ENCODE measurements at places on chromosomes 2 and 18.

GRCh38 chr2:77421971-77422370 lies 100.2 kb downstream of the LRRTM4 start:
- no peak for DNase-seq

DNA sequence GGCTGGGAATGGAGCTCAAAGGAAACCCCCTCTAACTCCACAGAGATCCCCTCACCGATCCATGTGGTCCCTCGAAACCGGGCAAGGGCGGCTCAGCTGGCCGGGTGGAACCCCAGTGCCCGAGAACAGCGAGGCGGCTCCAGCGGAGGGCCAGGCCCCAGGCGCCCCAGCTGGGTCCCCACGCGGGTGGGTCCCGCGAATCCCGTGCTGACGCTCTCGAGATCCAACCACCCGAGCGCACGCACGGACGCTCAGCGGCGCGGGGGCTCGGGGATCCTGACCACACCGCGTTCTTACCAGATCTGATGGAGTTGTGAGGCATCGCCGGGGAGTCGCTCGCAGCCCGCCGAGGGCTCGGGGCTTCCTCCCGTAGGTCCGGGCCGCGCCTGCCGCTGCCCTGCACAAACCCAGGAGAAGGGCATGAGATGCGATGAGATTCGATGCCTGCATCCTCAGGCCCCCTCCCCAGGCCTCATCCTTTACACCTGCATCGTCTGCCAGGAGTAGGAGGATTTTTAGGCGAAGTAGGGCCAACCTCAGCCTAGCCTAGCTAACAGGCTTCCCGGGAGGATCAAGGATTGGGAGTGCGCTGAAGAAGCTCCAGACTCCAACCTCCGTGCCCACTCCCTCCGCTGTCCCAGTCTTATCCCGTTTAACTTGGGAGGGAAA lies 514 bp downstream of the PAX8 start:
- no peak for DNase-seq

- DNase-seq: no peak
Observed at GRCh38 chr2:9082158-9082557, 78.7 kb upstream of the MBOAT2 start.

- DNase-seq: no peak
Observed at GRCh38 chr2:233211548-233211895, 40.0 kb upstream of the ATG16L1 start.

DNA sequence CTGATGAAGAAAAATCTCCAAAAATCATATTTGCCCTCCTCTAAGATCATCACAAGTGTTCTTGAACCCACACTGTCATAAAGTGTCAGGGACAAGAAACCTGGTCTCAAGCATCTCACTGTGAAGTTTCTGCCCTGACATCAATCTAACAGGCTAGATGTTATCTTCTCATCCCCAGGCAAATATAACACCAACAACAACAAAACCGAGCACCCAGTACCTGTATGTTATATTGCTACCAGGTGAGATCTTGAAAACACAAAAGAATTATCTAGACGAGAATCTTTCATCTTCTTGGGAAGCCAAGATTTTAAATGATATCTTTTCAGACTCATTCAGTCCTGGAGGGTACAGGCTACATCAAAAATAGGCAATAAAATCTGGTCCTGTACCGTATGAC lies 8.8 kb upstream of the MAP4K3 start:
- DNase-seq: no peak

DNA sequence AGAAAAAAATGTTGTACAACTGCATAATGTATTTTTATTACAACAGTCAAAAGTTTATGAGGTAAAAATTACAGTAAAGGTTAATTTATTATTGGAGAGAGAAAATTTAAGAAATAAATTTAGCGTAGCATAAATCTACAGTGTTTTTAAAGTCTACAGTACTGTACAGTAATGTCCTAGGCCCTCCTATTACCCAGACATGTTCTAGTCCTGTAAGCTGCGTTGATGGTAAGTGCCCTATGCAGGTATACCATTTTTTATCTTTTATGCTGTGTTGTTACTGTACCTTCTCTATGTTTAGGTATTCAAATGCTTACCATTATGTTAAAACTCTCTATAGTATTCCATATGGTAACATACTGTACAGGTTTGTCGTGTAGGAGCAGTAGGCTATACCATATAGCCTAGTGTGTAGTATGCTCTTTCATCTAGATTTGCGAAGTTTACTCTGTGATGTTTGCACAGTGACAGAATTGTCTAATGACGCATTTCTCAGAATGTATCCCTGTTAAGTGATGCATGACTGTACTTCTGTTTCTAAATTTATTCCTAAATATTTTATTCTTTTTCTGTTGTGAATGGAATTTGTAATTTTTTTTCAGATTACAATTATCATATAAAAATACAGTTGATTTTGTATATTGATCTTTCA lies 24.5 kb downstream of the ABI2 start:
- DNase-seq: no peak

DNA sequence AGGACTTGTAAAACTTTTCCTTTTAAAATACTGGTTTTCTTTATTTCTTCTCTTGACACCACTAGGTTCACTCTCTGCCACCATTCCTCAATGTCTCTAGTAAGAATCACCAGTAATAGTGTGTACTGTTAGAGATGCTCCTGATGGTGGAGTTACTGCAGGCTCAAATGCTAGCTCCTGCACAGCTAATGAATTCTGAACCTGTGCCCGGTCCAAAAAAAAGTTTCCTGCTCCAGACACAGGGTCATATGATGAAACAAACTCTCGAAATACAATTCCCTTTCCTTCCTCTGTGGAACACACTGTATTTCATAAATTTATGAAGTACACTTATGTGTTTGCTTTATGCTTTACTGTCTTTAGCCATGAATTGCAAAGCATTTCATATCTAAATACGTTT lies 19.2 kb downstream of the PMS1 start:
- DNase-seq: no peak

GRCh38 chr2:51025906-51026555 lies 5.9 kb downstream of the NRXN1 start:
- no peak for DNase-seq

GRCh38 chr2:156456616-156457015 lies 20.4 kb downstream of the GPD2 start:
- no peak for DNase-seq

DNA sequence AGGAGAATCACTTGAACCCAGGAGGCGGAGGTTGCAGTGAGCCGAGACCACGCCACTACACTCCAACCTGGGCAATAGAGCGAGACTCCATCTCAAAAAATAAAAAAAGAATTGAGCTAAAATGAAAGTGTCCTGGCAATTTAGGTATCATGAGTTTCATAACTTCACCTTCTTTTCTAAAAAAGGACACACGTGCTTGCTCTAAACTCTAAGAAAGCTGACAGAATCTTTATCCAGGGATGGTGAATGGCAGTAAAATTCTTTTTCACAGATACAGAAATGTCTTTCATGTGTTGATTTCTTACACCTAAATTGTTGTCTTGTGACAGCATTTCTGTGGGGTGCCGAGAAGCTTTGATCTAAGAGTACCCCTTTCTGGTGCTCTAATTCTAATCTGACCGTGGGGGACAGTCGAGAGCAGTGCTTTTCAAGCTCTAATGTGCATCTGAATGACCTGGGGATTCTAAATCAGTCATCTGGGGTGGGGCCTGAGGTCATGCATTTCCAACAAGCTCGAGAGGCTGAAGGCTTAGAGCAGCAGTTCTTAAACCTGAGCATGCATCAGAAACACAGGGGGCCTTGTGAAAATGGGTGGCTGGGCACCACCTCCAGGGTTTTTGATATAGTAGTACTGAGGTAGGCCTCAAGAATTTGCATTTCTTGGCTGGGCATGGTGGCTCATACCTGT lies 42.1 kb upstream of the REL start:
- DNase-seq: no peak

- peak; percentile 70 for DNase-seq
Observed at GRCh38 chr2:10911291-10912075, at the start of gene KCNF1. Gene KCNF1, plus strand, starts transcription at chr2:10911934. Its CDS starts 493 bp downstream, at chr2:10912427.

GRCh38 chr18:77711096-77711495 lies 461.4 kb downstream of the GALR1 start:
- no peak for DNase-seq

DNA sequence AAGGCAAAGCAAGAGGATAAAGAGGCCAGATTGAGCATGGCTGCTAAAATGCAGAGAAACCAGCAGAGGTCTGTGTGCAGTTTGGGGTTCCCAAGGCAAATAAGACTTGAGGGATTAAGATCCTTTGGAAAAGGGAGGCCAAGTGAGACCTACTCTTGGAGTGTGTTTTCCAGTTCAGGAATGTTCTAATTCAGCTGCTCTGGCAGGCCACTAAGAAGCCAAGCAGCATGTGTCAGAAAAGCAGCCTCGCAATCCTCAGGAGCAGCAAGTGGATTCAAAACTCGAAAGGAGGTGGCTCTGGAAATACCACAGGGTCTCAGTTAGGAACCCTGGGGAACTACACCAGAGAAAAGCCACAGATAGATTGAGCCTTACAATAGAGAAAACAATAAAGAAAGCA lies 569.2 kb downstream of the METTL4 start:
- DNase-seq: peak; percentile 9

- no peak for DNase-seq
Observed at GRCh38 chr2:221477714-221478484, 94.2 kb downstream of the EPHA4 start.

DNA sequence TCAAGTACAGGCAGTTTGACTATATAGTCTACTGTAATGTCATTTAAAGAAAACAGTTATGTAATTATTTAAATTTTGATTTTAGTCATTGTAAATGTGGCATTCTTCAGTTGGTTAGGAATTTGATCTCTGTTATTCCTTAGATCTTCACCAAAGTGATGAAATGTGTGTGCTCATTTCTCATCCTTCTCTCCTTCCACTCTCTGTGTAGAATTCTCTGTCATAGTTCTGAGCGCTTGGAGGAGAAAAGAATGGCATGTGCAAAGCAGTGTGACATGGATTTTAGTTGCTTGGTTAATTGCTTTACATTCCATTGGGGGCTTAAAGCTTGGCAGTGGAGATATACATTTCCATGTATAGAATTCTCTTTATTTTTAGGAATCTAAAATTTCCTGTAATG lies 14.8 kb downstream of the PIK3C3 start:
- no peak for DNase-seq

GRCh38 chr2:134491771-134492441 lies 226.9 kb downstream of the TMEM163 start:
- no peak for DNase-seq

GRCh38 chr2:20482725-20483124 lies 35.9 kb downstream of the RHOB start:
- no peak for DNase-seq

DNA sequence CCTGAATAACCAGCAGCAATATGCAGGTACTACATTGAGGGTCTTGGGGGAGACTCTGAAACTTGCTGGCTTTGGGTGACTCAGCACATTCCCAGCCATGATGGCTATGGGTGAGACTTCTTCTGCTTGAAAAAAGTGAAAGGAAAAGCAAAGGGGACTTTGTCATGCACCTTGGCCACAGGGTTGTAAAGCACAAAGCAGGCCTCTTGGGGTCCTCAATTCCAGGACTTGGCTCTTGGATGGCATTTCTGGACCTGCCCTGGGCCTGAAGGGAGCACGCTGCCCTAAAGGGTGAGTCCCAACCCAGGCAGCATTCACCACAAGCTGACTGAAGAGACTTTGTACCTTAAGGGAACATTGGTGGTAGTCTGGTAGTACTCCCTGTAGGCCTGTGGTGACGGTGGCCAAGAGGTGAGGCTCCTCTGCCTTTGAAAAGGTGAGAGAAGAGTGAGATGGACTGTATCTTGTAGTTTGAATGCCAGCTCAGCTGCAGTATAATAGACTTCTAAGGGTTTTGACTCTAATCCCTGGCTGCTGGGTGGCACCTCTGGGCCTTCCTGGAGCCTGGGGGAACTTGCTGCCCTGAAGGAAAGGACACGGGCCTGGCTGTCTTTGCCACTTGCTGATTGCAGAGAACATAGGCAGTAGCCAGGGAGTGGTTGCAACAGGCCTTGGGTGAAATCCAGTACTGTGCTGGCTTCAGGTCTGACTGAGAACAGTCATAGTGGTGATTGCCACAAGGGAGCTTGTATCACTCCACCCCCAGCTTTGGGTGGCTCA lies 36.5 kb upstream of the CYTIP start:
- no peak for DNase-seq

DNA sequence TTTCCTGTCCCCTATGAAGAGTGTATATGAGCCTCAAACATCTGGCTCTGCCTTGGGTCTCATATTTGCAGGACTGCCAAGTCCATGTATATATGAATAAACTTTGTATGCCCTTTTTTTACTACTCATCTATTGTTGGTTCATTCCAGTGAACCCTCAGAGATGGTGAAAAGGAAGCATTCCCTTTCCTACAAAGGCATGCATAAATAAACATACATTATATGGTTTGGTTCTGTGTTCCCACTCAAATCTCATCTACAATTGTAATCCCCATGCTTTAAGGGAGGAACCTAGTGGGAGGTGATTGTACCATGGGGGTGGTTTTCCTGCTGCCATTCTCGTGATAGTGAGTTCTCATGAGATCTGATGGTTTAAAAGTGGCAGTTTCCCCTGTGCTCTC lies 534.2 kb downstream of the SPAG16 start:
- DNase-seq: no peak

- DNase-seq: no peak
Observed at GRCh38 chr2:154264024-154264423, 392.3 kb downstream of the GALNT13 start.

- no peak for DNase-seq
Observed at GRCh38 chr2:153623020-153623419, 144.5 kb upstream of the RPRM start.

DNA sequence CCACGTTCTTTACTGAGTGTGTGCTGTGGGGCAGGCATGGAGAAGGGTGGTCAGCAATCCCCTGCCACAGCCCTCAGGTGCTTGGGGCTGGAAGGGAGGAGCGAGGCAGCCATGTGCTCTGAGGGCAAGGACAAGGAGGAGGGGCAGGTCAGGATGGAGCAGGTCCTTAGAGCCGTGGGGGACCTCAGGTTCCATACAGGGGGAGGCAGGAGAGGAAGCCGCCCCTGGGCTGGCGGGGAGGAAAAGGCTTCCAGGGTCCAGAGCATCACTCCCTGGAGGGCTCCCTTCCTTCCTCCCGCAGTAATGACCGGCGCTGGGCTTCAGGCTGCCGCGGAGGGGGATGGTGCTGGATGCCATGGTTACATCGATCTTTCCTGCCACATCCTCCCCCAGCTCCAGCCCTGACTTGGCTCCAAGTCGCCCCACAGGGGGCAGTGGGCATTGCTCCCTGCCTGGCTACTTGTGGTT lies 6.6 kb downstream of the GAREM2 start:
- peak; percentile 59 for DNase-seq

All from endothelial cell (in vitro differentiated cells).